D721Med (cell line): ENCODE measurements at places on chromosomes 5 and 9.

- no peak for DNase-seq
Observed at GRCh38 chr9:114898741-114899140, 31.6 kb downstream of the TNFSF8 start.

DNA sequence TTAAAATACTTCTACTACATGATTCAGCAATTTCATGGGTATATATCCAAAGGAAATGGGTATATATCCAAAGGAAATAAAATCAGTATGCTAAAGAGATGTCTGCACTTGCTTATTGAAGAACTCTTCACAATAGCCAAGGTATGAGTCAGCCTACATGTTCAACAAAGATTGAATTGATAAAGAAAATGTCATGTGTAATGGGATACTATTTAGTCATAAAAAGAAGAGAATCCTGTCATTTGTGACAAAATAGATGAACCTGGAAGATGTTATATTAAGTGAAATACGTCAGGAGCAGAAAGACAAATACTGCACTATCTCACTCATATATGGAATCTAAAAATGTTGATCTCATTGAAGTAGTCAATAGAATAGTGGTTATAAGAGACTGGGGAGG is 944.5 kb upstream of the CTNND2 start:
- no peak for DNase-seq

GRCh38 chr5:73376618-73377170 is 71.9 kb downstream of the FOXD1 start:
- DNase-seq = no peak

- DNase-seq = no peak
Observed at GRCh38 chr5:53827211-53827651, 266.8 kb downstream of the NDUFS4 start.

GRCh38 chr5:177105691-177106476 is 19.2 kb downstream of the FGFR4 start:
- no peak for DNase-seq

DNA sequence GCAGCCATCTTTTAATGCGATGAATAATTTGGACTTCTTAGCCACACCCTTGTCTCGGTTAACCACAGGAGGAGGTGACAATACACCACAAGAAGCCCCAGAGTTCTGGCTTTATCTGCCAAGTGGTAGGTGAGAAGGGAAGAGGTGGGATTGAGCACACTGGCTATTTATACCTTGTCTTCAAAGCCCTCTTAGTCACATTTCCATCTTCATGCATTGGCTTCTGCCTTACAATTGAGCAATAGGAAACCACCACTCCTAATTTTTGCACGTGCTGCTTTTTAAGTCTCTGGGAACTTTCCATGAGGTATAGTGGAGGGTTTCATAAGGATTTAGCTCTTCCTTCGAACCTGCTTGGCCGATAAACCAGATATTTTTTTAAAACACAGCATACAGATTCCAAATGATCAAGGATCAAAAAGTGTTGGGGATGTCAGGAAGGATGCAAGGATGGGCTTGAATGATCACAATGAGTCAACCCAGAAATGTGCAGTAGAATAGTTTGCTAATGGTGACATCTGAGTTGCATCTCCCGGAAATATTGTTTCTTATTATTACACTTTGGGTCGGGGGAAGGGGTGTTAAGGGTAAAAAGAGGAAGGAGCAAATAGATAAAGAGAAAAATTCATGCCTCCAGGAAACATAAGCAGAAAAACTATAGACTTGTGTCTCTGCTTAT is 25.5 kb downstream of the PLAC8L1 start:
- DNase-seq = no peak

DNA sequence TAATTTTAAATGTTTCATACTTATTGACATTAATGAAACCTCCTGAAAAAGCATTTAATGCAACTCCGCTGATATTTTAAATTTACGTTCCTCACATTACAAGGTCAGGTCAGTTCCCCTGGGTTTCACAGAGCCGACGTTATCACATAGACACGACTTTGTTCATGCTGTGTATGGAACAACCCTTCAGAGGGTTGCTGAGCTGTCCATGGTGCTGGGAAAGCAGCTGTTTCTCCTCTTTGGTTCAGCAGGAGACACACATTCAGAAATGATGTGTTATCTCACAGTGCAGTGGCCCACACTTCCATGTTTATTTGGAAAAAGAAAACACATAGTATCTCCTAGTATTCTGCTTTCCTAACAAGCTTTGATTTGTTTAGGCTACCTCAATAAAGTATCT is 53.5 kb downstream of the PPP2R2B start:
- no peak for DNase-seq

GRCh38 chr5:38547257-38547656 is 9.2 kb downstream of the LIFR start:
- no peak for DNase-seq

DNA sequence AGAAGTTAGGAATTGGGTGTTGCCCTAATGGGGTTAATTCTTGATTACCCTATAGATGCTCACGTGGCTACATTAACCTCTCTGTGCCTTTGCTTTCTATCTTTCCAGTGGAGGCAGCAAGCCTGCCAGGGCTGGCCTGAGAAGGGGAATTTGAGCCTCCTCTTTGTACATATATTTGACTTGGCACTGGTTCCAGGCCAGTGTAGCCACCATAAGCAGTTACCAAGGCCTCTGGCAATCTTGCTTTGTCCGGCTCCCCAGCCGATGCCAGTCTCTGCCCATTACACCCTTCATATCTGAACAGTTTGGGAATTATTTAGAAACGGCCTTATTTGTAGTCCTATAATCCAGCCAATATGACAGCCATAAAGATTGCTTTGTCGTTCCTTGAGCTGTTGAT is 58.6 kb upstream of the PPARGC1B start:
- DNase-seq = no peak

- no peak for DNase-seq
Observed at GRCh38 chr5:1793301-1793740, 6.3 kb downstream of the MRPL36 start.

GRCh38 chr9:95047452-95048224 is 269.9 kb downstream of the FANCC start:
- no peak for DNase-seq

DNA sequence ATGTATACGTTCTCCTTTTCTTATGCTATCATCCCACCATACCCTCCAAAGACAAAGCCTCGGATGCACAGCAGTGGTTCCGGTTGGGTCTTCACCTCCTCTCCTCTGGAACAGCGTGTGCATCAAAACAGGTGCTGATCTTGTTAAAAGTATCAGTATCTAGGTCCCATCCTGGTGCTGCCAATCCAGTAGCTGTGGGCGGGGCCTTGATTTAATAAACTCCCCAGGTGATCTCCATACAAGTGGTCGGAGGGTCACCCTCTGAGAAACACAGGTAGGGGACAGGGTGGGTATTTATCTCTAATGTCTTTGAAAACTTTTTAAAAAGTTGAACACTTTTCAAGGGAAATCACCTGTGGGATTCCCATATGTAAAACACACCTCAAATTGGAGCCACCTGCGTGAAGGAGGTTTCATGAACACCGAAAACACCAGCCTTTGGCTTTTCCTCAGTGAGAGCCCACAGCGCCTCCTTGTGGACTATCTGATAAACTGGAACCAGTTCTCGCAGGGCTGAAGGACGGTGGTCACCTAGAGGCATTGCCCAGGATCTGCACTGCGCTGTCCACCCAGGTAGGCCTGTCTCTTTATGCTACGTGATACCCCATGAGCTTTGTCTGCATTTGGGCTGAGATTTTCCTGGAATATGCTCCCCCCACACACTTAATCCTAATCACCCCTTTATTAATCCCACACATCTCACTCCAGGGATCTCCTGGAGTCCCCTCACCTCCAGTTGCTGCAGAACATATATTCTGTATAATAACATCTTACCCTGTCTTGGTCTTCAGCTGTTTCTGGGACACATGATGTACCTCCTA is 80.5 kb upstream of the EPB41L4B start:
- no peak for DNase-seq

DNA sequence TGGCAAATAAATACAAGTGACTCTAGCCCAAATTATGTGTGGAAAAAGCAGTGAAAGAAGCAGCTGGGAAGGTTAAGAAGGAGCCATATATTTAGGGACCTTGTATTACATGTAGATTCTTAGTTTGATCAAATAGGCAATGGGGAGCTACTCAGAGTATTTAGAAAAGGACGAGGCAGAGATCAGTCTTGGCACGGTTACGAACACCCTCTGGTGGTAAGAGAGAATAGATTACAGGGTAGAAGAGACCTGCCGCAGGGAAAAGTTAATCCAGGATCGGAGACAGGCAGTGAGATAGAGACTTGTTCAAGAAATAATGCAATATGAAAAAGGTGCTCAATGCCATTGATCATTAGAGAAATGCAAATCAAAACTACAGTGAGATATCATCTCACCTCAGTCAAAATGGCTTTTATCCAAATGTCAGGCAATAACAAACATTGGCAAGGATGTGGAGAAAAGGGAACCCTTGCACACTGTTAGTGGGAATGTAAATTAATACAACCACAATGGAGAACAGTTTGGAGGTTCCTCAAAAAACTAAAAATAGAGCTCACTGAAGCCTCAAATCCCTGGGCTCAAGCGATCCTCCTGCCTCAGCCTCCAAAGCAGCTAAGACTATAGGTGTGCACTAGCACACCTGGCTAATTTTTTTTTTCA is 12.0 kb downstream of the INIP start:
- DNase-seq = no peak

DNA sequence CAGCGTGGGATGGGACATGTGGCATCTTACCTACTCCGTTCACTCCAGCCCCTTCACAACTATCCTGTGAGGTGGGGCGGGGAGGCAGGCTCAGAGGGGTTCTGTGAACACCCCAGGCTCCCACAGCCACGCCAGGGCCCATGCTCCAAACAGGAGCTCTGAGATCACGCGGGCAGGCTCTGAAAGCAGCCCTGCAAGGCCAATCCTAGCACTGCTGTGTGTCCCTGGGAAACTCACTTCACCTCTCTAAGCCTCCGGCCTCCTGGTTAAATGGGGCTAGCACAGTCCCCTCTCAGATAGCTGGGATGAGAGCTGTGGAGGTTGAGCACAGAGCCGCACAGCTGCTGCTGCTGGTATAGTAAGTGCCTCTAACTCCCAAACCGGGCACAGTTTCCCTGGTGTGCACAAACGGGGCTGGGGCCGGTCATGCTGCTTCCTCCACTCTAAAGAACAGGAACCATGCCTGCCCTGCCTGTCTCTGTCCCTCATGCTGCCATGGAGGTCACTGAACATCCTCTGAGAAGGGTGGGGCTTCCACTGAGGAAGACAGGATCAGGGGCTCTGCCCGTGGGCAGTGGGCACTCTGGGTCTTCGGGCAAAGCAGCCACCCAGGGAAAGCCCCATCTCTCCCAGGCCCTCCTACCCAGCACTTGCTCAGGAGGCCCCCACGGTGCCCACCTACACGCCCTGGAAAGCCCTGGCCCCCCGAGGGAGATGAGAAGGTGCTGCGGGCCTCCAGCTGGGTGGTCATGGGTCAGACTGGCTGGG is 13.0 kb upstream of the ASS1 start:
- DNase-seq = no peak

DNA sequence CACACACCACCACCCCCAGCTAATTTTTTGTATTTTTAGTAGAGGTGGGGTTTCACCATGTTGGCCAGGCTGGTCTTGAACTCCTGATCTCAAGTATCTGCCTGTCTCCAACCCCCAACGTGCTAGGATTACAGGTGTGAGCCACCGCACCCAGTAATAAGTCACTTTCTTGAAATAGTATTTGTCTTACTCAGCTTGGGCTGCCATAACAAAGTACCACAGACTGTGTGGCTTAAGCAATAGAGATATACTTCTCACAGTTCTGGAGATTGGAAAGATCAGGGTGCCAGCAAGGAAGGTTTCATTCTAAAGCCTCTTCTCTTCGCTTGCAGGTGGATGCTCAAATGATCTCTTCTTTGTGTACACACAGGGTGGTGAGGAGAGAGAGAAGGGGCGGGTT is 99.8 kb downstream of the ARRDC3 start:
- DNase-seq = no peak

GRCh38 chr9:137112564-137113384 is 1.8 kb downstream of the DPP7 start:
- no peak for DNase-seq
